ENCODE measurements at places on chromosomes 7 and 10.

DNA sequence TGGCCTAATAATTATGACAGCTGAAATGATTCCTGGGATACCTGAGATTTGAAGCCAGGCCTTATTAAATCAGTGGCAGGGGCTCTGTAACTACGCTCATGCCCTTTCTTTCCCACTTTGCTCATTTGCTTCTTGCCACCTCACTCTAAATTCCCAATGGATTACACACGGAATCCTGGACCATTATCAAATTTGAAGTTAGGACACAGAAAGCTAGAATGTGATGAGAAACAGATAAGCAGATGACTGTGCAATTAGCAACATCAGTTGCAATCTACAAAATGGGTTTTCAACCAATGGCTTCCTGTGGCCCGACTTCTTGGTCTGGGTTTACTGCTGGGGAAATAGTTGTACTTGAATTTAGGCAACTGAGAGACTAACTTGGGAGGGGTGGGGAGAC, 374.3 kb downstream of the INHBA start:
- no peak for DNase-seq

- DNase-seq, result no peak
Observed at GRCh38 chr10:121338206-121338980, 259.9 kb downstream of the FGFR2 start.

DNA sequence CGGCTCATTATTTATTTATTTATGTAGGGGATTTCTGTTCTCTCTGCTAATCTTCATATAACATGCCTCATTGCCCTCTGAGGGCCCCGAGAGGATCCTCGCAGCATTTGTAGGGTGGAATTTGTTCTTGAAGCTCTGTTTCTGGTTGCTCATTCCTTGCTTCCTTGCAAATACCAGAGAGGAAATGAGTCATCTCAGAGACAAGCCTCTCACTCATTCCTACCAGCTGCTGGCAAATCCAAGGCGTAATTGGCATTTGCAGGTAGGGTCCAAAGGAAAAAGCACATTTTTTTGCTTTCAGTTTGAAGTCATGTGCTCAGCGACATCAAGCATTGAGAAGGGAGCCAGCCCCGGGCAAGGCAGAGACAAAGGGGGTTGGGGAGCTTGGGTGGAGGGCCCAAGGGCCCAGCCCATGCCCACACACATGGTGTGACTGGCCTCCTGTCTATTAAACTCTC, 501.6 kb downstream of the GALNT17 start:
- no peak for DNase-seq

DNA sequence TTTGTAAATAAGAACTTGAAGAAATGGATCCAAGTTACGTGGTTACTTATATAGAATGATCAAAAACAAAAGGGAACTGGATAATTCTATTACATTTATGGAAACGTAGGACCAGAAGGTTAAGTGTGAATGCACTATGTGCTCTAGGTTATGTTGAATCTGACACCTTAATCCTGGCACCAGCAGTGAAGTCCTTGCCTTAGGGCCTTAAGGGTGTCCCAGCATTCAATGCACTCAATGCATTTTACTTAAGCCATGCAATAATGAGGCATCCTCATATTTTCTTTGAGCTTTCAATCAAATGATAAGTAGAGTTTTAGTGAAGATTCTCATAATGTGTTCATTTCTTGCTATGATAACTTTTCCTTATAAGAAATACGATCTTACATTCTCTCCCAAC, 178.3 kb upstream of the AGR3 start:
- no peak for DNase-seq

- no peak for DNase-seq
Observed at GRCh38 chr7:148014001-148014400, 576.6 kb upstream of the C7orf33 start.

- no peak for DNase-seq
Observed at GRCh38 chr7:128408709-128409595, 830 bp downstream of the IMPDH1 start.

GRCh38 chr10:24371396-24371795, 162.5 kb downstream of the KIAA1217 start:
- no peak for DNase-seq

DNA sequence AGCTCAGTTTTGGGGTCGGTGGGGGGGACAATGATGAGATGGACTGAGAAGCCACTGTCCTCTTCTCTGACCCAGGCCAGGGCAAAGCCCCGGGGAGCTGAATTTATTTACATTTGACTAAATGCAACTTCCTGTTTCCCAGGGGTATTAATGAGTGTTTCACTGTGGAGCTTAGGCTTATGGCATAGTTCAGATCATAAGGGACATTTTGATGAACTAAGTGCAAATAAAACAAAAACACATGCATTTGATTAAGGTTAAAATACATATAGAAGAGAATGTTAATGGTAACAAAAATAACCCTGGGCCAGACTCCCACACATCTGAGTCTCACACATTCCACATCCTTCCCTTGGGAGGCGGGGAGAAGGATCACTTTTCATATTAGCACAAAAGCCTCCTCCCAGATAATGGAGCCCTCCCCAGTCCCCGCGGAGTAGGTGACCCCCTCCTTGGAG, 320.6 kb downstream of the FRMD4A start:
- no peak for DNase-seq

DNA sequence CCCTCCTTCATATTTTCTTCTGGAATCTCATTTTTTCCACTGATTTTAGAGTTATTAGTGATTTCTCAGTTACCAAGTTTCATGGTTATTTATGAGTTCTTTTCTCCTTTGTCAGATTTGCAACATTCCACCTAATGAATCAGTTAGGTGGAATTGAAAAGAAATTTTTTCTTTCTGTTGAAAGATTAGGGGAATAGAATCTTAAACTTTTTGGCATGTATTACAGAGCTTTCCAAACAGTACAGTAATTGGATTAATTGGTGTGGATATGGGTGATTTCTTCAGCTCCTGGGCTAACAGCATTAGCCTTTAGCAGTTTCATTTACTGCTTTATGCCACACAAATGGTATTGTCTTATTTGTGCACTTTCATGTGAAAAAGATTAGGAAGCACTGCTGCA, 17.0 kb downstream of the STAM start:
- DNase-seq, result no peak

- DNase-seq, result no peak
Observed at GRCh38 chr10:5305374-5305773, 59.4 kb upstream of the UCN3 start.

DNA sequence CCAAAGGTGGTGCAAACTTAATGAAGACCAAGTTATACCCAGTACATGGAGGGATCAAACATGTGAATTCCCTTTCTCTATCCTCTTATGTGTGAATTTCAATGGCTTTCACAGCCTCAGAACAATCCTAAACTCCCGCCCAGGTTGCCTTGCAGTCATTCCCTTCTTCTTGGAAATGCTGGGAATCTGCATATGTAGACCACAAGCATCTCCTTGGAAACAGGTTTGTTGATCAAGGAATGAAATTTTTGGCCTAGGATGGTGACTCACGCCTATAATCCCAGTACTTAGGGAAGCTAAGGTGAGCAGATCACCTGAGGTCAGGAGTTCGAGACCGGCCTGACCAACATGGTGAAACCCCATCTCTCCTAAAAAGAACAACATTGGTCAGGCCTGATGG, 77.8 kb upstream of the ABI1 start:
- DNase-seq, result no peak

DNA sequence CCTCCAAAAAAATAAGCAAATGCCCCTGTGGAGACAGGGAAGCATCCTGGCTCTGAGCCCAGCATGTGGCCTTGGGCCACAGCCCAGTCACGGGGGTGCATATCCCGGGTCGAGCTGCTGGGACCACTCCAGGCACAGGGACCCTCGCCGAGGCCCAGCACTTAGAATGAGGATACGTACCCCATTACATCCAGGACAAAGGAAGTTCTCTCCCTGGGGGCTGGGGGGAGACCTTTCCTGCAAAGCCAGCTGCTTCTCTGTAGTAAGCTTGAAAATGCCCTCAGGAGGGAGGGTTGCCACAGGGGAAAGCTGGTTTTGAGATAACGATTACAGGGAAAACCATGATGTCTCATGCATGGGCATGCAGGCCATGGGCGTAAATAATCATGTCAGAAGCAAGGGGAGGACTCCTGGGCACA, 75.5 kb downstream of the HIPK2 start:
- DNase-seq, result no peak

DNA sequence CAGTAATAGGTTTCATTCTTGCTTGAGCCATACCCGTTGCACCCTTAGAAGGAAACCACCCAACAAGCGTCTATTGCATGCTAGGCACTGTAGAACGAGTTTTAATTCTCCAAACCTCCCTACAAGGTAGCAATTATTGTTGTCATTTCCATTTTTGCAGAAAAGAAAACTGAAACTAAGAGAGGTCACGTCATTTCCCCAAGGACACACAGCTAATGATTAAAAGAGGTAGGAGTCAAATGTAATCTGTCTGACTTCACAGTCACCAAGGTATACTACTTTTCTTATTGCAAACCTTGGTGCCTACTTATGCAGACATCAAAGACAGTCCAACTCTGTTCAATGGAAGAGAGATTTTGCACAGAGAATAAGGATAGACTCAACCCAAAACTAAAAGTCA, 49.1 kb upstream of the C1QL3 start:
- no peak for DNase-seq

DNA sequence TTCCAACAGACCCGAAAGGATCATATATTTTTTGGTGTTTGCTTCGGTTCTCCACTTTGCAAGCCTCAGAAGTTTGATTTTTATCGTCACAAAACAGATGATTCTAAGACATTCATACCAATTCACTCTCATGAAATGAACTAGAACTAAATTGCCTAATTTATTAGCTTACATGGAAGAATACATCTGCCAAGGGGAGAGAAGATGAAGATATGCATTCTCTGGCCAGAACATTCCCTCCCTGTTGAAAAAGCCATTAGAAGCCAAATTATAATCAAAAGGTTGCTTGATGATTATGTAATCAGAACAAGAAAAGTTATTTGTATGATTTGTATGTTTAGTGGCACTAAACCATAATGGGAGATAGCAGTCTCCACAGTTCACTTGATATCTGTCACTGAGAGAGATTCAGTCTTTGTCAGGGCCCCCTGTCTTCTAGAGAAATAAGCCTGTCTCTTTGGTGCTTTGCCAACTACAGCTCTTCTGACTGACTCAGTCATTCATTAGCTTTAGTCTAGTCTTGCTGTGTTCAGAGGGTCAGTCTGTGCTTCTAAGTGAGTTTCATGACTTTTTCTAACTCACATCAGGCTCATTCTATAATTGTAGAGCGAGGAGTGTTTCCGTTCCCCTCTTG, 95.3 kb upstream of the GNAI1 start:
- no peak for DNase-seq

All from Kasumi-1 (cell line).